Esophagus squamous epithelium (tissue), 5 donors: ENCODE measurements at places on chromosomes 11 and 22.

DNA sequence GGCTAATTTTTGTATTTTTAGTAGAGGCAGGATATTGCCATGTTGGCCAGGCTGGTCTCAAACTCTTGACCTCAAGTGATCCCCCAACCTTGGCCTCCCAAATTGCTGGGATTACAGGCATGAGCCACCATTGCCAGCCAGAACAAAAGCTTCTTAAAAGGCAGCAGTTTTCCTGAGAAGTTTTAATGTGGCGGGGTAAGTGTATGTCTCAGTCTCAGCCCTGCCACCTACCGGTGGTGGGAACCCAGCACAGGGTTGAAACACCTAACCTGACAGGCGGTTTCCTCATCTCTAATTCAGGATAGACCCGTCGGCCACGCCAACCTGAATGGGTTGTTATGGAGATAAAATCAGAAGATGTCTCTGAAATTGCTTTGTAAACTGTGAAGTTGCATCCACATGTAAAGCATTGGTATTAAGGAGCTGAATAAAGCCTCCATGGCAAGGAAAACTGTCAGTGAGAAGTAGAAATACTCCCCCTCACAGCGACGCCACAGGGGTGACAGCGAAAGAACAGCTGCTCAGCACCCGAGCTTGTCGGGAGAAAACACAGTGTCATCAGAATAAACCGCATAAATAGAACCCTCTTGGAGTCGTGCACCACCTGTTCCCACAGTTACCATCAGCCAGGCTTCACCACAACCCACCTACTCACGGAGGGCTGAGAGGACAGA, 165.9 kb upstream of the NCAM1 start:
- no peak for DNase-seq

DNA sequence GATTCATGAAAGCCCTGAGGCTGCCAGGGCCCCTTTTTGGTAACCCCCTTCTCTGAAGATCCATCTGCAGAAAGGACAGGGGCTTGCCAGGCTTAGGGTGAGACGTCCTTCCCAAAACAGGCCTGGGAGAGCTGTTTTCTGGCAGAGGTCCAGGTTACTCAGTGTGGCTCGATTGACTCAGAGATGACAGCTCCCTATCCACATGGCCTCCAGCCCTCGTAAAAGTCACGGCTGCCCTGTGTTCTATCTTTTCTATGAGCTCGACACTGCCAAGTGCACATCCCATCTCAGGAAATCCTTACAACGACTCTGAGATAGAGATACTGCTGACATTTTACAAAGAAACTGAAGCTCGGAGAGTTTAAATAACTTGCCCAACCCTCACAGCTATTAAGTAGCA, 20.4 kb downstream of the ADAMTS8 start:
- no peak for DNase-seq

DNA sequence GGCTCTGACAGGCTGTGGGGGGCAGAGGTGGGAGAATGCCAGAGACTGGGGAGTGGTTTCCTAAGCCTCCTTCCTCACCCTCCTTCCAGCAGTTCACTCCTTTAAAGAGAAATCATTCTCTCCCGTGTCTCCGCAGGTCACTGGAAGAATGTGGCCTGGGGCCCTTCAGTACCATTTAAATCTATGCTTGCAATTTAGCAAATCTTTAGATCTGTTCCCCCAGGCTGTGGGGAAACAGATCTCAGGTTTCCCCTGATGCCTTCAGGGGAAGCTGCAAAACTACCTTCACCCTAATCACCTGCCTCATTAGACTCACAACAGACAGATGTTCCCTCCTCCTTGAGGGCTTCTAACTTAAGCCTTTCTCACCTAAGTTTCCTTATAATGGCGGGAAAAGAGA, 55.3 kb downstream of the KIRREL3 start:
- no peak for DNase-seq

DNA sequence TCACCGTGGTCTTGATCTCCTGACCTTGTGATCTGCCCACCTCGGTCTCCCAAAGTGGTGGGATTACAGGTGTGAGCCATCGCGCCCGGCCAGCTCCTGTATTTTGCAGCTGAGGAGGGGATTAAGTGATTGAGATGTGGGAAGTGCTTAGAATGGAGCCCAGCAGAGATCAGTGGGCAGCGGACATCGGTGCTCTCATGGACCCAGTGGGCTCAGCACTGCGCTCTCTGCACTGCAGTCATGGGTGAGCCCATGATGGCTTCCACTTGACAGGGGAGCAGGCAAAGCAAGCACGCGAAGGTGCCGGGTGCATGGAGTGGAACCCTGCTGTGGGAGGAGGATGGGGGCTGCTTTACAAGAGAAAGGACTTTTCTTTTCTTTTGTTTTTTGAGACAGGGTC, 9.1 kb upstream of the CCDC88B start:
- no peak for DNase-seq

GRCh38 chr22:44583061-44583760, 85.2 kb upstream of the RTL6 start:
- DNase-seq: no peak

GRCh38 chr22:23777776-23778576, 5.3 kb downstream of the MMP11 start:
- DNase-seq: no peak

DNA sequence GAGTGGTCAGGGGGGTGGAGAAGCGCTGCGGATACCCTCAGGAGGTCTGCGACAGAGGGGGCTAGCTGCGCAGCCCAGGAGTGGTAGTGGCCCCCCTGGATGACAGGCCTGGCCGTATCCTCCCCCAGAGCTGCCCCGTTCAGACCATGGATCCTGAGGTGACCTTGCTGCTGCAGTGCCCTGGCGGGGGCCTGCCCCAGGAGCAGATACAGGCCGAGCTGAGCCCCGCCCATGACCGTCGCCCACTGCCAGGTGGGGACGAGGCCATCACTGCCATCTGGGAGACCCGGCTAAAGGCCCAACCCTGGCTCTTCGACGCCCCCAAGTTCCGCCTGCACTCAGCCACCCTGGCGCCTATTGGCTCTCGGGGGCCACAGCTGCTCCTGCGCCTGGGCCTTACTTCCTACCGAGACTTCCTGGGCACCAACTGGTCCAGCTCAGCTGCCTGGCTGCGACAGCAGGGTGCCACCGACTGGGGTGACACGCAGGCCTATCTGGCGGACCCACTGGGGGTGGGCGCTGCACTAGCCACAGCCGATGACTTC, 505 bp downstream of the NUDT22 start:
- no peak for DNase-seq

DNA sequence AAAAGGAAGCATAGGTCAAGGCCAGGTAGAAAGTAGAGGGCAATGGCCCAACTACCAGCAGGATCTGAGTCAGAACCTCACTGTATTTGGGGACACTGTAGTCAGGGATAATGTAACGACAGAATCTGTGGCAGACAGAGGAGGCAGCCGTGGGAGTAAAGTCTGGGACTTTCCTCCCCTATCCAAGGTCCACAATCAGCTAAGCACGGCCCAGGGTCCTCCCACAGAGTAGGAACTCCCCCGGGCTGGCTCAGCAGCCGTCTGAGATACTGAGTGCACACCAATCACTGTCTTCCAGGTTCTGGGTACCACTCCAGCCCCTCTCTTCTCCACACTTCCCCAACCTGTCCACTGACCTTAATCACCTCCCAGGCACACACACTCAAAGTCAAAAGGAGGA, 3.2 kb downstream of the IGSF9B start:
- no peak for DNase-seq

DNA sequence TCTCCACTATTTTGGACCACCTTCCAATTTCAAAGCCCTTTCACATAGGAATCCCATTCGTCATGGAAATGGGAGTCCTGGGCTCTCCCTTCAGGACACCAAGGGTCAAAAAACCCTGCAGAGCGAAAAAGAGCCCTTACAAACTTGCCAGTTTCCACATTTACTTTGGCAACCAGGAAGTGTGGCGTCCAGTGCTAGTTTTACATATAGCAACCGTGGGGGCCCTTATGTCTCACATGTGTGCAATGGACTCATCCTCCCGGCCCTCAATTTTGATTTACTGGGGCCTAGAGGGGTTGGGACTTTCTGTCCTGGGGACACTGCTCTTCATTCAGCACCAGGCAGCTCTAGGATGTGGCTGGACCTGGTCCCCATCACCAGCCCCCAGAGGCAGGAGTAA, 33.7 kb downstream of the DAGLA start:
- DNase-seq: no peak

DNA sequence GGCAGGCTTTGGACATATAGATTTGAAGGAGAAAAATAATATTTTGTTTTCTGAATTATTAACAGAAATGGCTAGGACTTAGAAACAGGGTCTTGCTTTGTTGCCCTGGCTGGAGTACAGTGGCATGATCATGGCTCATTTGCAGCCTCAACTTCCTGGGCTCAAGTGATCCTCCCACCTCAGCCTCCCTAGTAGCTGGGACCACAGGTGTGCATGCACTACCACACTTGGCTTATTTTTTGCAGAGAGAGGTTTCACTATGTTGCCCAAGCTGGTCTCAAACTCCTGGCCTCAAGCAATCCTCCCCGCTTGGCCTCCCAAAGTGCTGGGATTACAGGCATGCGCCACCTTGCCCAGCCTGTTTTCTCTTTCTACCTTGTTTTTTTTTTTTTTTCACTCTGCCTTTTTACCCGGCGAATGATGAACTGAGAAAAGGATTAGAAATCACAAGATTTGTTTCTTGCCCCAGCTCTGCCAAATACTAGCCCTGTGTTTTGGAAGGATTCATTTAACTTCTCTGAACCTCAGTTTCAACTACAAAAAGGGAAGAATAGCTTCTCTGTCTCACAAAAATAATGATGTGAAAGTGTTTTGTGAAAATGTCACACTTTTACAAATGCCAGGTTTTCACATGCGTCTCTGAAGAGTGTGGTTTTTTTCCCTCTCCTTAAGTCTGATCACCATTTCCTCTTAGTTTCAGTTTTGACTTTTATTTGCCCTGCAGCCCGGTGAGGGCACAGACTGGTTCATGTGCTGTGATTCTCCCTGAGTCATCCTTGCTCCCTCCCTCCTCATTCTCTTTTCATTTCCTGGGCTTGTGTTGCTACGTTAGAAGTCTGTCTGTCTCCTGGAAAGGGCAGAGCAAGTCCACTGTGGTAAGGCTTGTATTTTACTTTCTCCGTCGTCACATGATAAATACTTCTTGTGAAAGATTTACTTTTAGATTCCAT, 67.7 kb downstream of the BCL2L13 start:
- DNase-seq: no peak

GRCh38 chr11:126197277-126197939, 14.0 kb downstream of the RPUSD4 start:
- no peak for DNase-seq
